RPMI8226 (cell line): ENCODE measurements at places on chromosomes 2 and 18.

DNA sequence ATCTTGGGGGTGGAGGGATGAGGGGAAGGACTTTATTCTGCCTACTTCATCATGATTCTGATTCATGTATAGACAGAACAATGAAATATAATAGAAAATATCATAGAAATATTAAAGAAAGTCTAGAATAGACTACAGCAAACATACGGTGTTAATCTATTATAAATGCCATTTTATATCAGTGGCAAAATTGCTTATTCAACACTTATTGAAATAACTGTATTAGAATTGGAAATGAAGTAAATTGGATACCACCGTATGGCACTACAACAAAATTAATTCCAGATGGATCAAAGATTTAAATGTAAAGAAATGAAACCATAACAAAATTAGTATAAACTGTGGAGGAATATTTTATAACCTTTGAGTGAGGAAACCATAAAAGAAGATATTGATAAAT is 213.3 kb upstream of the CTAGE1 start:
- no peak for DNase-seq

- no peak for DNase-seq
Observed at GRCh38 chr2:56688661-56689060, 504.9 kb downstream of the CCDC85A start.

GRCh38 chr2:80548469-80548868 is 243.9 kb upstream of the LRRTM1 start:
- DNase-seq, result no peak

DNA sequence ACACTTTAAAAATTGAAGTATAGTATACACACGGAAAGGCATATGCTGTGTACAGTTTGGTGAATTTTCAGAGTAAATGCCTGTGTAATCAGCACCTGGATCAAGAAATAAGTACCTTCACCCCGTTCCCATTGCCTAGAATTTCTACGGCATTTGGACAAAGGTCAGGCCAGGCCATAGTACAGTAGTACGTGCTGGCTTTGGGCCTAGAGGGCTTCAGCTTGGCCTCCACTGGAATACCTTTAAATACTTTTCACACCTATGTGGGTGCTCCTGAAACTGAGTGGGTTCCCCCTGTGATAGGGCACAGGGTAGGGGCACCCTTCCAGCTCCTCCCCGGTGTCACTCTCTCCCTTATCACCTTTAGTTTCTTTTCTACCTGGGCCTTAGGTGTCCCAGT is 26.5 kb downstream of the TET3 start:
- DNase-seq, result no peak

- no peak for DNase-seq
Observed at GRCh38 chr2:202031246-202031951, 2.3 kb upstream of the FZD7 start.

- DNase-seq, result no peak
Observed at GRCh38 chr2:40048506-40048905, 269.4 kb upstream of the THUMPD2 start.

DNA sequence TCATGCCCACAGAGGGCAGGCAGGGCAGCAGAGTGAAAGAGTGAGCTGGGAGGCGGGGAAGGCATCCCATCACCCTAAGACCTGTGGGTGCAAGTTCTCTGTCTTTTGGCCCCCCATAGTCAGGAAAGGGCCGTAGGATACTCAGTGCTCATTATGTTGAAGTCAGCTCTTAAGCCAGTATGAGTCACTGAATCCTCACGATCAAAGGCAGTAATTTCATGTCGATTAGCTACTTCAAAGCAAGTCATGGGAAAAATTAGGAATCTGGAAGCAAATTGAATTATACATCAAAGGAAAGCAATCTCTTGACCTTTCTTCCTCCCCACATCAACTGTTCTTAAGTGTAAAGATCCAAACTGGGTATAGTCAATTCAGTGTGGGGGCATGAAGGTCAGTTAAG is 178.9 kb downstream of the FHOD3 start:
- DNase-seq, result no peak

GRCh38 chr2:44075541-44075940 is 79.8 kb upstream of the LRPPRC start:
- DNase-seq, result no peak

DNA sequence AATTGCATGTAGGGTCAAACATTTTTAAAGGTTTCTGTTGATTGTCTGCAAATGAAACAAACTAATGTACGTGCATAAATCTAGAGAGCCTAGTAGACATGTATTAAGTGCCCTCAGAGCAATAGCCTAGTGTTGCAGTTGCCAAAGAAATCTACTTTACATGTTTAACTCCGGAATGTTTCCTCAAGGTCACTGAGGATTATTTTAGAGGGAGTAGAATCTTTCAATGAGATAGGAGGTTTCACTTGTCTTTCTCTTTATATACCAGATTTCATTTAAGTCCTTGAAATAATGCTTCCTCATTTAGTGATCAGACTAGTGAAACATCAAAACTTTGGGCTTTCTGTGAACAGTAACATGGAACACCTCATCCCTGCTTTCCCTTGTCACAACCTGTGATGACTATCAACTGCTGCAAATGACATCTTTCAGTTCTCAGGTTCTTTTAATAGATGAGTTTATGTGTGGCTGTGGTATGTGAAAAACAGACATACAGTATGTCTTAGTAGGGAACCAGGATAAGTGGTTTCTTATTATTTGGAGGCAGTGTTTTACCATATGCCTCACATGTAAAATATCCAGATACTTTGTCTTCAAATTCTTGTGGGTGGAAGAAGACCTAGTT is 5.5 kb downstream of the UBE2E3 start:
- DNase-seq, result no peak

GRCh38 chr2:191748528-191749180 is 70.7 kb downstream of the NABP1 start:
- no peak for DNase-seq

DNA sequence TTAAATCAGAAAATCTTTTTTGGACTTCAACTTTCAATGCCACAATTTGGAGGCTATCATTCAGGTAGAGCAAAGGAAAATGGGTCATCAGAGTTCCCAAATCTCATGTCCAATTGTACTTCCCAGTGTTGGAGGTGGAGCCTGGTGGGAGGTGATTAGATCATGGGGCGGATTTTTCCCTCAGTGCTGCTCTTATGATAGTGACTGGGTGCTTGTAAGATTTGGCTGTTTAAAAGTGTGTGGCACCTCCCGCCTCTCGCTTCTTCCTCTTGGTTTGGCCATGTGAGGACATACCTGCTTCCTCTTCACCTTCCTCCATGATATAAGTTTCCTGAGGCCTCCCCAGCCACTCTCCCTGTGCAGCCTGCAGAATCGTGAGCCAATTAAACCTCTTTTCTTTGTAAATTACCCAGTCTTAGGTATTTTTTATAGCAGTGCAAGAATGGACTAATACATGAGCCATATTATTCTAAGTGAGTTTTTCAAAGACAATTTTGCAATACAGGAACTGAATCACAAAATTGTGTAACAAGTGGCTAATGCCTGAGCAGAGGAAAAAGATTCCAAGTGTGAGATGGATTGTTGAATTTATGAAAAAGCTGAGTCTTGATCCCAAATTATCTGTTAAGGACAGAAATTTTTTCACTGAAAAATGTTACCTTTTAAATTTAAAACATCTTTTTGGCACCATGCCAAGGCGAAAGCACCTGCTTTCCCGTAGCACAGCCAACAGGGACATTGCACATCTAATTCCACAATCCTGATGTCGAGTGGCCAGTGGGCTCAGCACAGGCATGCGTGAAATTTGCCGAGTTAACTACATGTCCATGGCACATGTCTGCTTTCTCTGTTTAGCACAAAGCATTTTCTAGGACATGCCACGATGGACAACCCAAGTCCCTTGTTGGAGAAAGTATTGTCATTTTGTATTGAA is 150.9 kb downstream of the COL6A3 start:
- DNase-seq, result no peak

GRCh38 chr2:75896779-75897366 is 186.2 kb upstream of the GCFC2 start:
- peak; percentile 58 for DNase-seq

DNA sequence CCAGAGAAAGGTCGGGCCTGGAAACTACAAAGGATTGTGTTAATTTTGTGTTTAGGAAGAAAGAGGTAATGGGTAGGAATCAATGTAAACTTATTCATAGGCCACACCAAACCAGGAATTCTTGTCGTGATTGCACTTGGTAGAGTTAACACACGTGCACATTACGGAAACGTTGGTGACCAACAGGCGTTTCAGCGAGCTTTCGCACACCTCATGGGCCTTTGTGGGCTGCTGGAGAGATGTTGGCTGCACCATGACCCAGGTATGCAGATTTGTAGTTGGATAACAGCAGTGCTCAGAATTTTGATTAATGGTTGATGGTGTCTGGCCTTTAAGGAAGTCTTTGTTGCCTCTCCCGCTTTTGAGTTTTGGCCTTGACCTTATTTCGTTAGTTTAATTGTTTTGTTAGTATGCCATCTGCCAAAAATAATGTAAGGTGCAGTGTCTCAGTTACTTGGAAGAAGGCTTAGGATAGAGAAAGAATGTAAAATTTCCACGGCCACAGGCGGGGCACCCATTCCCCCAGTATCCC is 1.9 kb downstream of the ZNF236 start:
- DNase-seq, result no peak

- no peak for DNase-seq
Observed at GRCh38 chr2:85853499-85854165, 35.2 kb downstream of the ST3GAL5 start.

DNA sequence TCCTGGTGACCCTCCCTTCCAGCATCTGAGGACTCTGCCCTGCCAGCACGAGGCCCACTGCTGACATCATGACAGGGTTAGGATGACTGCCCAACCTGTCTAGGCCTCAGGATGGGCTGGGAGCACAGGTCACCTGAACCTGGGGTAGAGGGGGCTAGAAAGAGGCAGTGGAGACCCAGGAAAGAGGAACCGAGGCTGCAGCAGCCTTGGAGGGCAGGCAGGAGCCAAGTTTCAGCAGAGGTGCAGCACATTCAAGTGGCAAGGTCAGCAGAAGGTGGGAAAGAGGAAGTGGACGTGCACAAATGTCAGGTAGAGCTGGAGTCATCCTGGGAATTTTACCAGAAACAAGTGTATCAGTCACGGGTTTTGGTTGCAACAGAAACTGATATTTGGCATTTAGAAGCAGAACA is 13.6 kb upstream of the RAB10 start:
- DNase-seq, result peak; percentile 88

DNA sequence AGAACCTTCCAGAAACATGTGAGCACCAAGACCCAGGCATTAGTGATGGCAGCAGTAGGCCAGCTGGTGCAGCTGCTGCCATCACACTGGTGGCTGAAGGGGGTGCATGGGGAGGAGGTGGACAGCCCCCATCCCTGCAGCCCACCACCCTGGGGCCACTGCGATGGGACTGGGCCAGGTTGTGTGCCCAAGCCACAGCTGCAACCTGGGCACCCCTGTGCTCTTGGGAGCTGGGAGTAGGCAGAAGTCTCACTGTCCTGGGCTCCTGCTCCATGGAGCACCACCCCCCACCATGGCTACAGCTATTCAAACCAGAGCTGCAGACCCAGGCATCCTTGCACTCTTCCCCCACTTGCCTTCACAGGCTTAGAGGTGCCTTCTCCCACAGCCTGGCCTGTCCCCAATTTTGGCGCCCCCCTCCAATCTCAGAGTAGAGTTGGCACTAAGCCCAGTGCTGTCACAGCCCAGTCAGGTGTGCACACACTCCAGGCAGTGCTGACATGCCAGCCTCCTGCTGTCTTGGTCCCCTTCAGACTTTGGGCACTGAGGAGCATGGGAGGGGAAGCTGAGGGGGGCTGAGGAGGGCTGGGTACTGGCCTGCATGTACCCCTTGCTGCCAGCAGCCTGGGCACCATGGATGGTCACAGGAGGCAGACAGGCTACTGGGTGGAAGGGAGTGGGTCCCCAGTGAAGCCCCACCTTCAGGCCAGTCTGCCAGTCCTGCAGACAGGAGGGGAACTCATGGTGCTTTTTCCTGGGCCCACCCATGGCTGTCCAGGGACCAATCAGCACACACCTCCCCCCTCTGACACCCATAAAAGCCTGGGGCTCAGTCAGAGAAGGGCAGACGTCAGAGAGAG is 67.1 kb downstream of the CYP26B1 start:
- no peak for DNase-seq

- DNase-seq, result no peak
Observed at GRCh38 chr2:172600557-172601008, 44.7 kb downstream of the PDK1 start.

DNA sequence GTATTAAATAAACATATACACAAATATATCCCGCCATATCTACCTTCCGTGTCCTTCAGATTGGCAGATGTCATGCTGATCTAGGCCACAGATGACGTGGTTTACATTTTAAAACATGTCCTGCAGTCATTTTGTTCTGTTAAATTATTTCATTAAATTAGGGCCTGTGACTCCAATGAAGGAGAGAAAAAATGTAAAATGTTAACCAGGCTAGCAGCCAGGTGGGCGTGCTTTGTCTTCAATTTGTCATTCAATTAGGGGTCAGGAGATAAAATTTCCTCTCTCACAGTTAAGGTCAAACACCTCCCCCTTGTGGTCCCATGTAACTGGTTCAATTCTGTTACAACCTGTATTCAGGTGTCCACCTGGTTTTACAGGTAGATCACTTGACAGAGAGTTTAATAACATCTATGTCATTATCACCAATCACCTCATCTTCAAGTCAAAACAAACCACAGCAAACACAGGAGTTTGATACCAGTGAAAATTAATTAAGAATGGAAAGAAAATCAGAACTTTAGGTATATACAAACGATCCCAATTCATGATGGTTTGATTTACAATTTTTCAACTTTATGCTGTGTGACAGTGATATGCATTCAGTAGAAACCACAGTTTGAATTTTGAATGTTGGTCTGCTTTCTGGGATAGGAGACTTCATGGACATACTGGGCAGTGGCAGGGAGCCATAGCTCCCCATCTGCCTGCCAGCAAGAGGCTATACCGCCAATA is 339.4 kb downstream of the CMPK2 start:
- peak; percentile 30 for DNase-seq

- no peak for DNase-seq
Observed at GRCh38 chr2:64863097-64863820, 125.9 kb upstream of the SLC1A4 start.

GRCh38 chr18:13501891-13502290 is 224.5 kb downstream of the FAM210A start:
- no peak for DNase-seq

- no peak for DNase-seq
Observed at GRCh38 chr2:200257570-200257969, 48.9 kb upstream of the SPATS2L start.

- DNase-seq, result no peak
Observed at GRCh38 chr2:239765076-239765845, 259.9 kb downstream of the NDUFA10 start.
